Endodermal cell (in vitro differentiated cells): ENCODE measurements at places on chromosomes 16 and 17. TPM values are rescaled to one million over a fixed set of nuclear protein-coding genes. Genes with fewer than 3 reads are reported as not detected.

SLC35G3 gene
- not detected in 2 replicates for total RNA-seq

TOM1L1 gene
- total RNA-seq, result 50.0 to 55.6 TPM (median 53.3 TPM) in 3 replicates

CDH1 gene
- total RNA-seq, result 118 to 218 TPM (median 119 TPM) in 3 replicates

CACNG1 gene
- total RNA-seq, result not detected in 3 replicates

CARHSP1 gene
- total RNA-seq, result 275 to 303 TPM (median 294 TPM) in 3 replicates

BEAN1 gene
- 0.18 TPM in 1 of 2 replicates, not detected in the other for total RNA-seq

SDR42E2 gene
- not detected in 2 replicates for total RNA-seq

ZNF75A gene
- 10.6 to 25.3 TPM (median 23.0 TPM) in 3 replicates for total RNA-seq

SLC35G6 gene
- not detected in 2 replicates for total RNA-seq

CCDC57 gene
- total RNA-seq, result 43.1 and 61.8 TPM in 2 replicates

KCNH6 gene
- total RNA-seq, result 0.33 to 0.95 TPM (median 0.80 TPM) in 3 replicates

KRTAP4-5 gene
- not detected in 2 replicates for total RNA-seq

DNA sequence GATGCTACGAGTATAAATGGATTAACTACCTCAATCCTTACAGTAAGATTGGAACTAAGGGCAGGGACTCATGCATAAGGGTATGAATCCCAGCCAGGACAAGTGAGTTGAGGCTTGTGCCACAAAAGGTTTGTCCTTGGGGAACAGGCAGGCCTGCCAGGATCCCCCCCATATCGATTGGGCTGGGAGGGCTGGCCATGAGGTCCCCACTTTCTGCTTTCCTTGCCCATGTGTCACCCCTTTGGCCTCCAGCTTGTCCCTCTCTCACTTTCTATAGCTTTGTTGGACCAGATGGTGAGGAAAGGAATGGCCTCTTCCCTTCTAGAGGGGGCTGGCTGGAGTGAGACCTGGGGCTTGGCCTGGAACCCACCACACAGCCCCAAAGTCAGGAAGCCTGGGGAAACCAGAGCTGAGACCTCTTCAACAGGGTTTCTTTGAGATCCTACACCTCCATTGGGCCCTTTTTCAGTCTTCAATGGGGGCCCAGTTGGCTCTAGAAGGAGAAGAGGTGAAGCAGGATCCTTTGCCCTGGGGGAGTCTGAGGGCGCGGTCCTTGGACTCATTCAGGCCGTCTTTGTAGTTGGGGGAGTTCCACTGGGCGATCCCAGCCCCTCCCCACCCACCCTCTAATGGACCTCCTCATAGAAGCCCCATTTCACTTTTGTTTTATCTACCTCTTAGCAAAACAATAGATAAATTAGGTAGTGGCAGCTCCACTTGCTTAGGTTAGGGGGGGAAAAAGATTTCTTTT, 57.3 kb downstream of the IGF2BP1 start:
- no peak for DNase-seq

DNA sequence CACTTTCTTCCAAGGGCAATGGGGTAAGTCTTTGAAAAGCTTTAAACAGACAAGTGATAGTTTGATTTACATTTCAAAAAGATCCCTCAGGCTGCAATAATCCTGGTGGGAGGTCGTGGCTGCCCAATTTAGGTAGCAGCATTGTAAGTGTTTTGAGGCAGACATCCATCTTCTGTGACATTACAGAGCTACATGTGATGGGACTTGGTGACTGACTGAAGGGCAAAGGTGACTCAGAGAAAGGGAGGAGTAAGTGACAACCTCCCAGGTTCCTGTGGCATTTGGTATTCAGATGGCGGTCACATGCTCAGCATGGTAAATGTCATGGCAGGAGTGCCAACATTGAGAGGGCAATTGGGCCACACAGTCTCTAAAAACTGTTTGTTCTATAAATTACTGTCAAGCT, 26.5 kb downstream of the STAT3 start:
- DNase-seq, result peak; percentile 59

- DNase-seq, result no peak
Observed at GRCh38 chr16:21227866-21228265, 5.6 kb upstream of the ANKS4B start.

- peak; percentile 88 for DNase-seq
Observed at GRCh38 chr16:80317599-80318037, 223.2 kb upstream of the DYNLRB2 start.

DNA sequence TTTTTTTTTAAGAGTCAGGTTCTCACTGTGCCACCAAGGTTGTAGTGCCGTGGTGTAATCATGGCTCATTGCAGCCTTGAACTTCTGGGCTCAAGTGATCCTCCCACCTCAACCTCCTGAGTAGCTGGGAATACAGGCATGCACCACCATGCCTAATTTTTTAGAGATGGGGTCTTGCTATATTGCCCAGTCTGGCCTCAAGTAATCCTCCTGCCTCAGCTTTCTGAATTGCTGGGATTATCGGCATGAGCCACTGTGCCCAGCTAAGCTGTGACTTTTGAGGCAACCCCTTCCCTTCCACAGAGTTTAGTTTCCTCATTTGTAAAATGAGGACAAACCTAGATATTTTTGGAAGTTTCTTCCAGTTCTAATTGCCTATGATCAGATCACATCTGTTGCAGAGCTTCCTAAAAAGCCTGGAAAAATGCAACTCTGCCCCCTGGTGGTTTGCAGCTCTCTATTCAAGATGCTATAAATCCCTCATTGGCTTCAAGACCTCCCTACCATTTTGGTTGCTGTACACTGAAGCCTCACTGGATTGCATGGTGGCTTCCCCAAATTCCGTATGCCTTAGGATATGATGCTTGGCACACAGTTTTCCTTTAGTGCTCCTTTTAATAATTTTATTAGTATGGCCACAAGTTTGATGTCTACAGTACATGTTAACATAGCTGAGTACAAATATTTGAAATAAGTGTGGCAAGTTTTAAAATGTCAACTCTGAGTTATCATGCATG, 19.3 kb downstream of the GDE1 start:
- peak; percentile 93 for DNase-seq

DNA sequence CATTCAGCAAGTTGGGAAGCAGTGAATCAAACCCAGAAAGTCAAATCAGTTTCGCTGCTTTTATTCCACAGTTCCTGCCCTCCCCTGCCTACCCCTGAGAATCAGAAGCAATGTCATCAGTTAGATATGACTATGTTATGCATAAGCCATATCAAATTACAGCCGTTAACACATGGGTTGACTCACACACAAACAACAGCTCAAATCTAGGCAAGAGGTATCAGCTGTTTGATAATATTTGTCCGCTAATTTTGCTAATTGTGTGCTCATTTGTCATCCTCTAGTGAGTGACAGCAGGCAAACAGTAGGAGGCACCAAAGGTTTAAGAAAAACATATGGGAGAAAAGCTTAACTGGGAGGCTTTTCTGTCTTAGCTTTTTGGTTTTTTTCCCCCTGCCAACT, 327.4 kb upstream of the CCL2 start:
- DNase-seq, result no peak

- DNase-seq, result peak; percentile 80
Observed at GRCh38 chr16:24700549-24701392, 28.7 kb upstream of the TNRC6A start.

DNA sequence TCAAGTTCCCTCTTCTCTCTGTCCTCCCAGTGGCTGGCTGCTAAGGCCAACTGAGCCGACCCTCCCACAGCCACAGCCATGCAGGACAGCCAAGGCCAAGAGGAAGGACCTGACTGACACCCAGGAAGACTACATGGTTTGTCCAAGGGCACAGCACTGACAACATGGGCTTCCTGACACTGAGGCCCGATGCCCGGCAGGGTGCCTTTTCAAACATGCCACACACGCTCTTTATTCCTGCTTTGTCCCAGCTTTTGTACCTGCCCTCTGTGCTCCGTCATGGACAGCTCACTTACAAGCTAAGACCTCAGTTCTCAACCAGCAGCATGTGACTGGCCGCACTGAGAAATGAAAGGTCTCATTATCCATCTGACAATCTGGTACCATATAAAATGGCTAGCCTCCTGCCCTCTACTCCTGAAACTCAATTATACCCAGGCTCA, 45.8 kb downstream of the TEX2 start:
- peak; percentile 57 for DNase-seq

DNA sequence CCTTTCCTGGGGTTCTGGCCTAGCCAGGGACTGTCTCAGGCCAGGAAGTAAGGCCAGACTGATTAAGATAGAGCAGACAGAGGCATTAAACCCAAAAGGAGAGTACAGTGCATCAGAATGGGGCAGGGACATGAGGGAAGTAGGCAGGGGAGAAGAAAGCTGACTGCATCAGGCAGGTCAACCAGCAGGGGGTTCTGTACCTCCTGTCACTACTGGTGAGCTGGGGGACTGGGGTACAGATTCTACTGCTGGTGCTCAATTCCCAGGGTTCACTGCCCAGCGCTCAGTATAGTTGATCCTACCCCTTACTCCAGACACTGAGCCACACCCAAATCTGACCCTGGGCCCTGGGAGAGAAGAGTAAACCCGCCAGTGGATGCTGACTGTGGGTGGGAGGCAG, 12.9 kb upstream of the MTMR4 start:
- DNase-seq, result no peak

DNA sequence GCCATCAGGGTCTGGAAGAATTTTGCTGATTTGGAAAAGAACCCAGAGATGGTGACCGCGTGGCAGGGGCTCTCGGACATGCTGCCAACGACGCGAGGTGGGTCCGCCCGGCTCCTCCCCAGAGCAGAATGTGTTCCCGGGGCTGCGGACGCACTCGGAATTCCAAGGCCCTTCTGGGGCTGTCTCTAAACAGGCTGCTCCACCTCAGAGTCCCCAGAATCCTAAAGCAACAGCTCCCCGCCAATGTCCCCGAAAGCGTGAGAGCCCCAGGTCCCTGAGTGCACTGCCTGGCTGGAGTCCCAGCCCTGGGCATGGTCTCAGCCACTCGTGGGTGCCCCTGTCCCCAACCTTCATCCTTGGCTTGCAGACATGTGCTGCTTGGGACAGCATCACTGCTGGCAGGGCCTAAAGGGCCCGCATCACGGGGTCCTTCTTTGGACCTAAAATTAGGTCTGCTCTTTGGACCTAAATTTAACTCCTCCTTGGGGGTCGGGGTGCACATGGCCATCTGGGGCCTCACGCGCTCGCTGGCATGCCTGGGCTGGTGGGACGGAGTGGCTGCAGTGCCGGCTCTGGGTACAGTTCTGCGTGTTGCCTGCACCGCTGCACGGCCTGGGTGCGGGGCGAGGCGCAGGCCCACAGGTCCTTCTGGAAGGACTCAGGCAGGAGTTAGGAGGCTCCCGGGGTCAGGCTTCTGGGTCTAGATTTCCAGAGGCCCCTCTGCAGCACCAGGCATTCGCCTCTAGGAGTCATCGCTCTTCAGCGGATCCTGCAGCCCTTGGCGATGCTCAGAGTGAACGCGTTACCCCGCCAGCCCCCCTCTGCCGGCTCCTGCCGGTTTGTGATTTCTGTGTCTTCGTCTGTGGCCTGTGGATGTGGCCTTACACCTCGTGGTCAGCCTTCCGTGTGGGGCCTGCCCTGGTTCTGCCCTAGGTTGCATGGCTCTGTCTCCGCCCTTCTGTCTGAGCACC, 41.9 kb upstream of the CHMP6 start:
- DNase-seq, result peak; percentile 81

GRCh38 chr16:88812513-88813268, 963 bp upstream of the APRT start:
- peak; percentile 78 for DNase-seq

DNA sequence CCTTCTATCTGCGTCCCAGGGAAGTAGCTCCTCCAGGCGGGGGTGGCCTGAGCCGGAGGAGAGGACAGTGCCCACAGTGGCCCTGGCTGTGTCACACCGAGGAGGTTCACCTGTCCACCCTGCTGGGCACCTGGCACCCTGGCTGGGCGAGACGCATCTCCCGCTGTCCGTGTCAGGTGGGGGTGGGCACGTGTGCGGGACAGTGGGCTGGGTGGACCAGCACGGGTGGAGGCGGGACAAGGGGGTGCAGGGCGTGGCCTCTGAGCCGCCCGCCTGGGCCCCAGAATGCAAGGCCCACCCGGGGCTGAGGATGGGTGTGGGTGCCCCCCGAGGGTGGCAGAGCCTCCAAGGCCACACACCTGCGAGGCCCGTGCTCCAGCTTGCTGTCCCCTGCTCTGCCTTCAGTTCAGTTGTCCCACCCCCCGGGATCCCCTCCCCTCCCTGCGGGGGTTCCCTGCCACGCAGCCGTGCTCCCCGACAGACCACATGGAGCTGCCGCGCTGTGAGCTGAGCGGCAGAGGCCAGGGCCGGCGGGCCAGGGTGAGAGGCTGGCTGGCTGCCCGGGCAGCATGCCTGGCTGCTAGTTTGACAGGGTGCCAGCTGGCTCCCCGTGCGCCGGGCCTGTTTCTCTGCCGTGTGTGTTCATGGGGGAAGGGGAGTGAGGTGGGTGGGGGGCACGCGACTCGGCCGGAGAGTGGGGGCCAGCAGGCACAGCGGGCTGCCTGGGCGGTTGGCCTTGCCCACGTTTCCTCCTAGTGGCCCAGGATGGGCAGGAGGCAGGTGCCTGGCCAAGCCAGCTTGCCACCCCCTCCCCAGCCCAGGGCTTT, 33.9 kb downstream of the BAHCC1 start:
- no peak for DNase-seq
